Uterus (tissue), 4 donors: ENCODE measurements at places on chromosomes 12 and 14. TPM values are rescaled to one million over a fixed set of nuclear protein-coding genes. Genes with fewer than 3 reads are reported as not detected.

DNA sequence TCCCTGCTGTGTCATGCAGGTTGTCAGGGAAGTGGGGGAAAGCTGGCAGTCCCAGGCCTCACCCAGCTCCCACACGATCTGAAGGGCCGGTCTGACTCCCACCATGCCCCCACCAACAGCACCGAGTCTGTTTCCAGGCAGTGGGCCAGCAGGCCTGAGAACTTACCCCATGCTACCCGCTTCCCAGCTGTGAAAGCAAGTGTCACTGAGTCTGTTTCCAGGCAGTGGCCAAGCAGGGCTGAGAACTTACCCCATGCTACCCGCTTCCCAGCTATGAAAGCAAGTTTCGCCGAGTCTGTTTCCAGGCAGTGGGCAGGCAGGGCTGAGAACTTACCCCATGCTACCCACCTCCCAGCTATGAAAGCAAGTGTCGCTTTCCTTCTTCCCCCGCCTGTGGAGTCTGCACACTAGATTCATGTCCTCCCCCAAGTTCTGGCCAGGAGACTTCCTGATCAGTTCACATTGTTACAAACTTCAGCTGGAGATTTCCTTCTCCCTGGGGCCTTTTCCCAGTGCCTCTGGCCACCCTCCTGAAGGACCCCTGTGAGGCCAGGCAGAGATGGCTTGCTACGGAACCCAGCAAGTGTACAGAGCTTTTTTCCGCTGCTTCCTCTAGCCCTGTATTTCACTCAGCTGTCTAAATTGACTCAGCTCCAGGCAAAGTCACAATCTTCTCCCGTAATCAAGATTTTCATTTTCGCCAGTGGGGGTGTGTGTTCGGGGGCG, 435.4 kb downstream of the TMTC2 start:
- no peaks in the 10 kb centered on the region for H3K27me3 ChIP-seq
- H3K36me3 ChIP-seq: no peaks in the 10 kb centered on the region
- peak overlapping the region; percentile 4 for H3K4me3 ChIP-seq
- peak overlapping the region; percentile 8 for H3K27ac ChIP-seq
- DNase-seq: no peak

DNA sequence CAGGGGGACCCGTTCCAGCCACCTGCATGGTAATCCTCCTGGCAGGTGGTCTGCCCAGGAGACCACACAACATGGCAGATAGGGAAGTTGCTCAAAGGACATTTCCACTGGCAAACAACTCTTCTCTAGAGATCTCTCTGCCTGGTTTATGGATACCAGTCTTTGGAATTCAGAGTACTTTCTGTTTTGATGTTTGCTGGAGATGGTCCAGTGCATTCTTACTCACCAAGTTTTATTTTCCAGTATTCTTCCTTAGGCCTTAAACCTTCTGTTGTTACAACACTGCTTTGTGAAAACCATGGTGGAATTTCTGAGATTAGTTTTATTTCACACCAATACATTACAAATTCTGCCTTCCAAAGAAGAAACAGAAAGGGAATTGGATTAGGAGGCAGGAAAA, 428.3 kb downstream of the FUT8 start:
- no peak for DNase-seq
- no peak overlapping the region for H3K4me3 ChIP-seq

The GOLGA5 gene
- total RNA-seq: 56.5 TPM

The TCL1B gene
- not detected for total RNA-seq

DNA sequence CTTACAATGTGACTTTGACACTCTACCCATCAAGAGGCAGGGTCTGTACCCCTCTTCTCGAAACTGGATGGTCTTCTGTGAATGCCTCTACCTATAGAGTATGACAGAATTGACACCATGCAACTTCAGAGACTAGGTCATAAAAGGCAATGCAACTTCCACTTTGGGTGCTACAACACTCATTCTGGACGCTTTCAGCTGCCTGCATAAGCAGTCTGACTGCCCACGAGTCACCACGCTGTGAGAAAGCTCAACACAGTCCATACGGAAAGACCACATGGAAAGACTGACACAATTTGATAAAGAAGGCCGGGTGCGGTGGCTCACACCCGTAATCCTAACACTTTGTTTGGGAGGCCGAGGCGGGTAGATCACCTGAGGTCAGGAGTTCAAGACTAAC, 14.9 kb downstream of the SLC7A7 start:
- DNase-seq: no peak
- H3K27ac ChIP-seq: no peak overlapping the region
- no peak overlapping the region for H3K4me3 ChIP-seq
- H3K4me1 ChIP-seq: no peaks in the 10 kb centered on the region
- H3K27me3 ChIP-seq: no peaks in the 10 kb centered on the region

The PLEK2 gene
- 1.5 TPM for total RNA-seq

The SYNE3 gene
- 8.8 TPM for total RNA-seq

The C12orf50 gene
- 0.40 TPM for total RNA-seq
